ENCODE measurements at places on chromosomes 3 and 15.

DNA sequence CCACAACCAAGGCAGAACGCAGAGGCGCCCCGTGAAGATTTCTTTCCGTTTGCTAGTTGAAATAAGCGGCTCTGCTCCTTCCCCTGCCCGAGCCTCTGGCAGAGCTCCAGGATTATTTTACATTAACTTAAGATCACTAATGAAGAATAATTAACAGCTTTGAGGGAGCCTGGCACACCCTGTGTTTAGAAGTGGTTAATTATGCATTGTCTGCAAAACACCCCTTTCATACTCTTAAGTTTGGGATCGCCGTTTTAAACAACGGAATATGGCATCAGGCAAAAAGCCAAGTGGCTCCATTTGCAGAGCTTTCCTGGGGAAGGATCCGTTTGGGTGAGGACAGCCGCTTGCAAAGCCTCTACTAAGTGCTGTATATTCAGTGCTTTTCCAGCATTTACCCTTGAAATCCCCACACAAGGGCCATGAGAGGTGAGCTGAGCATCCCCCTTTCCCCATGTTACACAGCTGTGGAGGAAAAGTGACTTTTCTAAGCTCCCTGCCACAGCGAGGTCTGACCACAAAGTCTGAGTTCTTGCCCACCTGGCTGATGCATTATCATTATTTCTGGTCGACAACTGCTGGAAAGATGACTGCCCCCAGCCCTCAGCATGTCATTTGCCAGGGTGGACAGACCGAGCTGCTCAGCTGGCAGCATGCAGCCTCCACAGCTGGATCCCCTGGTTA lies 33.9 kb downstream of the IQSEC1 start:
- no peak for DNase-seq

DNA sequence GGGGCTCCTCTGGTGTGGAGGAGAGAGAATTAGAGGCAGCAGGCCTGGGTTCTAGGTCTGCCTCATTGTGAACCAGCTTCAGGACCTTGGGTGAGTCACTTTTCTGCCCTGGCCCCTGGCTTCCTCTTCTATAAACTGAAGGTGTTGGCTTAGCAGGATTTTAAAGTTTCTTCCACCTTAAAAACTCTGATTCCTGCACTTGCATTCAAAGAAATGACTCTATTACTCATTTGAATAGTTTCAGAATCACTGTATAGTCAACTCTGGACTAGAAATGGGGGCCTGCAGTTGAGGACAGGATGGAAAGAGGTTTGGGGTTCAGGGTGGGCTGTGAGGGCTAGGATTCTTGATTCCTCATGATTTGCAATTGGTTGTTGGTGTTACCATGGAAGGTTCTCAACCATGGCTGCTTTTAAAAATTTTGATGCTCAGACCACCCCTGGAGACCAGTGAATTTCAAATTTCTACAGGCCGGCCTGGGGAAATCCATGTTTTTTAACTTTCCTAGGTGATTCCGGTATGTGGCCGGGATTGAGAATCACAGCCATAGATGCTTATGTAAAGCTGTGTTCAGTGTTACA lies 19.9 kb downstream of the SMAD3 start:
- peak; percentile 81 for DNase-seq

GRCh38 chr15:77544162-77544561 lies 88.5 kb downstream of the LINGO1 start:
- DNase-seq = no peak

- no peak for DNase-seq
Measured at GRCh38 chr15:70502529-70502928, 260.8 kb downstream of the UACA start.

DNA sequence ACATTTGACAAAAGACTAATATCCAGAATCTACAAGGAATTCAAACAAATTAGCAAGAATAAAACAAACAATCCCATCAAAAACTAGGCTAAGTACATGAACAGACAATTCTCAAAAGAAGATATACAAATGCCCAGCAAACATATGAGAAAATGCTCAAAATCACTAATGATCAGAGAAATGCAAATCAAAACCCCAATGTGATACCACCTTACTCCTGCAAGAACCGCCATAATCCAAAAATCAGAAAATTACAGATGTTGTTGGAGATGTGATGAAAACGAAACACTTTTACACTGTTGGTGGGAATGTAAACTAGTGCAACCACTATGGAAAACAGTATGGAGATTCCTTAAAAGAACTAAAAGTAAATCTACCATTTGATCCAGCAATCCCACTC lies 79.4 kb downstream of the SNTN start:
- DNase-seq = no peak

- no peak for DNase-seq
Measured at GRCh38 chr3:143362115-143362991, 242.8 kb downstream of the CHST2 start.

GRCh38 chr15:63610209-63610841 lies 13.1 kb downstream of the FBXL22 start:
- peak; percentile 81 for DNase-seq

- DNase-seq = peak; percentile 69
Measured at GRCh38 chr3:45978006-45978761, 17.4 kb downstream of the FYCO1 start.

GRCh38 chr15:39585389-39585841 lies 4.5 kb downstream of the THBS1 start:
- no peak for DNase-seq

GRCh38 chr3:120625159-120625586 lies 29.0 kb downstream of the NDUFB4 start:
- DNase-seq = no peak

DNA sequence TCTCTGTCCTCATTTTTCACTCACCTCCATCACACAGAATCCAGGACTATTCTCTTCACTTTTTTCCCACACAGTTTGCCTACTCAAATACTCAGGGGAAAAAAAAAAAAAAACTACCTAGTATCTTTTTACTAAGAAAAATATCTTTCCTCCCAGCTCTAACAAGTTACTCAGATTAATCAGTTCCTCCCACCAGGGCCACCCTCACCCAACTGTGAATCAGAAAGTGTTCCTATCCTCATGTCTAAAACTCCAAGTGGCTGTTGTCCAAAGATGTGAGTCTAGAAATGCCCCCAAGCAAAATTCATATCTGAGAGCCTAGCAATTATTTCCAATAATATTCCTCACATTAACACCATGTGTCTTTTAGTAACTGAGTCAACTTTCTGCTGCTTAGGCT lies 268.0 kb downstream of the ERC2 start:
- no peak for DNase-seq

GRCh38 chr3:76912841-76913383 lies 127.0 kb upstream of the ROBO2 start:
- DNase-seq = no peak

DNA sequence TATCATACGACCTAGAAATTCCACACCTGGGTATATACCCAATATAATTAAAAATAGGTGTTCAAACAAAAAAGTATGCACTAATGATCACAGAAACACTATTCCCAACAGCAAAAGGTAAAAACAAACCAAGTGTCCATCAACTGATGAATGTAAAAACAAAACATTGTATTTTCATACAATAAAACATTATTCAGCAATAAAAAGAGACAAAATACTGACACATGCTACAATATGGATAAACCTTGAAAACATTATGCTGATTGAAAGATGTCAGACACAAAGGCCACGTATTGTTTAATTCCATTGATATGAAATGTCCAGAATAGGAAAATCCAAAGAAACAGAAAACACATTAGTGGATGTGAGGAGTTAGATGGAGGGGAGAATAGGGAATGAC lies 71.0 kb downstream of the RPL22L1 start:
- DNase-seq = no peak

DNA sequence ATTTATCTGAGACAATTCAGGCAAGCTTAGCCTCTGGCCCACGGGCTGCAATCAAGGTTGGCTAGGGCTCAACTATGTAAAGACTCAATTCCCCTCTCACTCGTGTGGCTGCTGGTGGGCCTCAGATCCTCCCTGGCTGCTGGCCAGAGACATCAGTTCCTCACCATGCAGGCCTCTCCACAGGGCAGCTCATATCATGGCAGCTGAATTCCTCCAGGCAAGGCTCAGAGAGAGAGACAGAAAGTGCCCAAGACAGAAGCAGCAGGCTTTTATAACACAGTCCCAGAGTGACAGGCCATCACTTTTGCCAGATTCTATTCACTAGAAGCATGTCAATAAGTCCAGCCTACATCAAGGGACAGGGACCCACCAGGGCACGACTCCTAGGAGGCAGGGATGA lies 63.2 kb downstream of the XXYLT1 start:
- no peak for DNase-seq

- no peak for DNase-seq
Measured at GRCh38 chr3:125589547-125590122, 5.7 kb downstream of the OSBPL11 start.

DNA sequence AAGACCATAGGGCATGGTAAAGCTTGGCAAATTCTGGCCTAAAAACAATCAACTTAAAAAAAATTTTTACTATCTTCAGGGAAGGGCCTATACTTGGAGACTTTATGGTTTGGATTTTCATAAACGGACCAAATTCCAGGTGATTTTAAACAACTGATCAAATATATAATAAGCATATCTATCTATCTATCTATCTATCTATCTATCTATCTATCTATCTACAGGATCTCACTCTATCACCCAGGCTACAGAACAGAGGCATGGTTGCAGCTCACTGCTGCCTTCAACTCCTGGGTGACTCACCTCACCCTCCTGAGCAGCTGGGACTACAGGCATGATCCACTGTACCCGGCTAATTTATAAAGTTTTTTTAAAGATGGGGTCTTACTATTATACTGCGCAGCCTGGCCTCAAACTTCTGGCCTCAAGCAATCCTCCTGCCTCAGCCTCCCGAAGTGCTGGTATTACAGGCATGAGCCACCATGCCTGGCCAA lies 6.7 kb downstream of the SPPL2A start:
- DNase-seq = no peak

- no peak for DNase-seq
Measured at GRCh38 chr3:22117751-22118346, 366.8 kb upstream of the ZNF385D start.

DNA sequence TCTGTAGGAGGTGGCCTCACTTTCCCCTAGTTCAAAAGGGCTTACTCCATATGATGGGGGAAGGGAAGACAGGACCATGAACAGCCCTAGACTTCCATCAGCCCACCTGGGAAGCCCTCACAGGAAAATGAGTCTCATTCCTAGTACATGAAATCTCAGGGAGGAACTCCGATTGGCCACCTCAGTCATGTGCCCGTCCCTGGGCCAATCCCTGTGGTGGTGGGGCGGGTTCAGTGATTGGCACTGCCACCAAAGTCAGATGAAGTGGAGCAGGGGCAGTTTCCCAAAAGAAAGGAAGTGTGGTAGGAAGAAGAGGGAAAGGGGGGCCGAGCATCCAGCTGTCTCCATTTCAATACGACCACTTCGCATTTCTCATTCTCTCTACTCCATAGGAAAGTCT lies 25.9 kb upstream of the GP9 start:
- DNase-seq = no peak

GRCh38 chr3:5314897-5315296 lies 127.4 kb downstream of the EDEM1 start:
- DNase-seq = no peak

DNA sequence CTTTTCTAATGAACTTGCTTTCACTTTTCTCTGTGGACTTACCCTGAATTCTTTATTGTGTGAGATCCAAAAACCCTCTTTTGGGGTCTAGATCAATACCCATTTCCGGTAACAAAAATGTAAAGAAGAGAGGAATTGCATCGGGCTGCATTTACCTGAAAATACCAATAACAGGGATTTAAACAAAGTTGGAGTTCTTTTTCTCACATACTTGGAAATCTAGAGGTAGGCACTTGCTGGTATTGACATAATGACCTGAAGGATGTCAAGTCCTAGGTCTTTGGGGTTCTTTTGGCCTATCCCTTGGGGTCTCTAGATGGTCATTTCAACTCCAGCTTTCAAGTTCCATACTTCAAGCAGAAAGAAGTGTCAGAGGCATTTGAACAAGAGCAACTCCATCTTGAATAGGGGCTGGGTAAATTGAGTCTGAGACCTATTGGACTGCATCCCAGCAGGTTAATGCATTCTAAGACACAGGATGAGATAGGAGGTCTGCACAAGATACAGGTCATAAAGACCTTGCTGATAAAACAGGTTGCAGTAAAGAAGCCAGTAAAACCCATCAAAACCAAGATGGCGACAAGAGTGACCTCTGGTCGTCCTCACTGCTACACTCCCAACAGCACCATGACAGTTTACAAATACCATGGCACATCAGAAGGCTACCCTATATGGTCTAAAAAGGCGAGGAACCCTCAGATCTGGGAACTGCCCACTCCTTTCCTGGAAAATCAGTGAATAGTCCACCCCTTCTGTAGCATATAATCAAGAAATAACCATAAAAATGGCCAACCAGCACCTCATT lies 50.8 kb upstream of the ZNF280D start:
- DNase-seq = no peak

GRCh38 chr3:61354604-61355003 lies 103.4 kb upstream of the FHIT start:
- no peak for DNase-seq

DNA sequence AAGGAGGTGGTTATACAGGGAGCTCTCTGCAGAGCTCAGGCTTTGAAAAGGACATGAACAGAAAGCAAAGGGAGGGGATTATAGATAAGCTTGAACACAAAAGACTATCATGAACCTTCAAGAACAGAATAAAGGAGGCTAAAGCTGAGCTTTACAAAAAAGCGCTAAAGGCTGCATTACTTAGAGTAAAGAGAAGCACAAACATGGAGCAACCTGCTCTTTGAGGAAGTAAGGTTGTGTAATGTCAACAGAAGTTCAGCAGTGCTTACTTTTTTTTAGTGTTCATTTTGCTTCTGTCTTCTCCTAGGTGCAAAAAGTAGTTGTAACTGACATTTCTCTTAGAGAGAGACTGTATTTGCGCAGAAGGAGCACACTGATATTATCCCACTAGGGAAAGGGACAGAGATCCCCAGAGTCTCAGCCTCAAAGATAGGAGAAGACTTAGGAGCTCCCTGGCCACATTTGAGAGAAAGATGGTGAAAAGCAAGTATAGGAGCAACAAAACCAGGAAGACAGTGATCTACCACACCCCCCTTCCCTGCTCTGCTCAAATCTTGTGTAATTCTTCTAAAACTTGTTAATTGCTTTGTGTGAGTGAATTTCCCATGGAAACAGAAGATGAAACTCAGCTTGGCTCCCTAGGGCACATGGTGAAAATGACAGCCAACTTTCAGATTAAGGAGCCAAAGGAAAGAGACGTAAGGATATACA lies 54.7 kb downstream of the QTRT2 start:
- DNase-seq = no peak

DNA sequence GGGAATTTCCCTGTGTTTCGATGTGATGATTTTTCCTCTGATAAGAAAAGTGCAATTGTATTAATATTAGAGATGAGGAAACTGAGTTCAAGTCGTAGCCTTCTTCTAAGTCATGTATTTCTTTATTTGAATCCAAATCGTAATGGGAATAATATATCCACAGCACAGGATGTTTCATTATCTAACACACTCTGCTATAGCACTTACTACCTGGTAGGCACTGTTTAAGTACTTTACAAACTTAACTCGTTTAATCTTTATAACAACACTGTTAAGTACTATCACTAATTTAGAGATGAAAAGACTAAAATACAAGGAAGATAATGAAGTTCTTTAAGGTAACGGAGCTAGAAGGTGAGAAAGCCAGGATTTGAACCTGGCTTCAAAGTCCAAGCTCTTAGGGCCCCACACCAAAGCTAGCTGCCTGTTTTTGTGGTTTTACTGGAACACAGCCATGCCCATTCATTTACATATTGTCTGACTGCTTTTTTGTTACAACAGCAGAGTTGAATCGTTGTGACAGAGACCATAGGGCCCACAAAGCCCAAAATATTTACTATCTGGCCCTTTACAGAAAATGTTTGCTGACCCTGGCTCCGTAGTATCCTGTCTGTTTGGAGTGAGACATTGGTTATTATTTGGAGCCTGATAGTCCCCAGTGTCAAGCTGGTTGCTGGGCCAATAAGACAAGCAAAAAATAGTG lies 9.6 kb upstream of the ATP13A3 start:
- DNase-seq = peak; percentile 23

GRCh38 chr3:168514252-168514651 lies 418.5 kb upstream of the GOLIM4 start:
- DNase-seq = no peak
